Bronchial epithelial cell (primary cell): ENCODE measurements at places on chromosomes 1 and 21.

GRCh38 chr1:199310708-199311107, 671.9 kb downstream of the PTPRC start:
- DNase-seq, result no peak

GRCh38 chr1:79193211-79194079, 186.9 kb upstream of the ADGRL4 start:
- peak; percentile 86 for DNase-seq

- peak; percentile 47 for DNase-seq
These were observed 829 bp downstream of the ADAR start for GRCh38 chr1:154607106-154607608.

GRCh38 chr1:50416150-50416527, 7.1 kb downstream of the DMRTA2 start:
- no peak for DNase-seq

DNA sequence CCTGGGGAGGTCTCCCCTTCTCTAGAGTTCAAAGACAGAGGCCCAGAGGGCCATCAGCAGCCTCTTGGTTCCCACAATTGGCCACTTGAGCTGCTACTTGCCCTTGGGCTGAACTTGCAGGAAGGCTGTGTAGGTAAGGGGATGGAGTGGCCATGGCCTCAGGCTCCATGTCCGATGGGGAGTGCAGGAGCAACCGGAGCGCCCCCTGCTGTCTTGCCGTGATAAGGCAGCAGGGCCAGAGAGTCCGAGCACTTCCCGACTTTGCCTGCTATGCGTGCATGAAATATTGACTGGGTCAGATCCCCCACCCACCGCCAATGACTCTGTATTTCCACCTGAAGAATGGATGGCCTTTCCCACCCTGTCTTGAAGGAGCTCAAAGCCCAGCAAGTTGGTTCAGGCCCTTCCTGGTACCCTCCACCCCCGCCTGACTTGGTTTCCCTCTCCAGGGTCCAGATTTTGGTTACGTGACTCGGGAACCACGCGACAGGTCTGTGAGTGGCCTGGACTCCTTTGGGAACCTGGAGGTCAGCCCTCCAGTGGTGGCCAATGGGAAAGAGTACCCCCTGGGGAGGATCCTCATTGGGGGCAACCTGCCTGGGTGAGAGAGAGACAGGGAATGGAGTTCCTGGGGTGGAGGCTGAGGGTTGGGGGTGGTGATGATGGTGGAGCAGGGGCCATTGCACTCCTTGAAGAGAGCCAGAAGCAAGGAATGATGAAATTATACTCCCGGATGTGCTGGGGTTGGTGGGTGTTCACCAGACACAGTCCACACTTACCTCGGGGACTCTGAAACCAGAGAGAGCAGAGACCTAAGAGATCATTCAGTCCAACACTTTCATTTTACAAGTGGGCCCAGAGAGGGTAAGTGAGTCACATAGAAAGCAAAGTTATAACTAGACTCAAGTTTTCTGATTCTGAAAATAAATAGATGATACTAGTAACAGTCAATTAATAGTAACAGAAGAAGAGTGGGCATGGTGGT, 25.6 kb downstream of the PADI3 start:
- DNase-seq, result peak; percentile 30
